ENCODE measurements at places on chromosomes 2 and 18.

DNA sequence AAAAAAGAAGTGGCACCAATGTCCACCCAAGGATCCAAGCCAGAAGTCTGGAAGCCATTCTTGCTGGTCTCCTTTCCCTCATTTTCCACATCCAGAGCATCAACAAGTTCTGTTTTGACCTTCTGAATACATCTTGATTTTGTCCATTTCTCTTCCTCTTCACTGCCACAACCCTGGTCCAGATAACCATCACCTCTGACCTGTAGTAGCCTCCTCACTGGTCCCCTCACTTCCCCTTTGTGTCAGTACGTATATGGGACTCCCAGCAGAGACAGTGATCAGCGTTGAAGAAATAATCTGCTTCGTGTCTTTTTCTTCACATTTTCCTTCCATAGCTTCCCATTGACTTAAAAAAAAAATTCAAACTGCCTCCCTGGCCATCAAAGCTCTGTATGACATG is 109.3 kb upstream of the SP5 start:
- no peak for DNase-seq

DNA sequence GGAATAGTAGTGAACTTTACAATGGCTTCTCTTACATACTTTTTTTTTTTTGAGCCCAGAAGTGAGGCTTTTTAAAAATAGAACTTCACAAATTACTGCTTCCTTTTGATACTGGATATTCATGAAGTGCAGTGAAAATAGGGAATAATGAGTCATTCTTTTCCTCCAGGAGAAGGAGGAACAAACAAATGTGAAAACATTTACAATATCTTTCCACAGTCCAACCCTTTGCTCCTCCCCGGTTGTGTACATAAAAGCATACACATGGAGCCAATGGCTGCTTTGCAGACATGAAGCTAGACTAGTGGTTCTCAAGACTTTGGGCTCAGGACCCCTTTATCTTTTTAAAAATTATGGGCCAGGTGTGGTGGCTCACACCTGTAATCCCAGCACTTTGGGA is 266.9 kb downstream of the GBX2 start:
- no peak for DNase-seq

GRCh38 chr18:14075196-14075595 is 57.0 kb downstream of the ZNF519 start:
- DNase-seq = no peak

DNA sequence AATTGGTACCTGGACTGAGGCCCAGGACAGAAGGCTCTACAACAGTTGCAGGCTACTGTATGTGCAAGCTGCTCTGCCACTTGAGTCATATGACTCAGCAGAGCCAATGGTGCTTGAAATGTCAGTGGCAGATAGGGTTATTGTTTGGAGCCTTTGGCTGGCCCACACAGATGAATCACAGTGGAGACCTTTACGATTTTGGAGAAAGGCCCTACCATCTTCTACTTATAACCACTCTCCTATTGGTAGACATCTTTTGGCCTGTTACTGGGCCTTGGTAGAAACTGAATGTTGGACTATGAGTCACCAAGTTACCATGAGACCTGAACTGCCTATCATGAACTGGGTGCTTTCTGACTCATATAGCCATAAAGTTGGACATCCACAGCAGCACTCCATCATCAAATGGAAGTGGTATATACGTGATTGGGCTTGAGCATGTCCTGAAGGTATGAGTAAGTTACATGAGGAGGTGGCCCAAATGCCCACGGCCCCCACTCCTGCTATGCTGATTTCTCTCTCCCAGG is 88.9 kb upstream of the NRXN1 start:
- DNase-seq = no peak

GRCh38 chr2:188050726-188051125 is 240.9 kb upstream of the GULP1 start:
- no peak for DNase-seq

DNA sequence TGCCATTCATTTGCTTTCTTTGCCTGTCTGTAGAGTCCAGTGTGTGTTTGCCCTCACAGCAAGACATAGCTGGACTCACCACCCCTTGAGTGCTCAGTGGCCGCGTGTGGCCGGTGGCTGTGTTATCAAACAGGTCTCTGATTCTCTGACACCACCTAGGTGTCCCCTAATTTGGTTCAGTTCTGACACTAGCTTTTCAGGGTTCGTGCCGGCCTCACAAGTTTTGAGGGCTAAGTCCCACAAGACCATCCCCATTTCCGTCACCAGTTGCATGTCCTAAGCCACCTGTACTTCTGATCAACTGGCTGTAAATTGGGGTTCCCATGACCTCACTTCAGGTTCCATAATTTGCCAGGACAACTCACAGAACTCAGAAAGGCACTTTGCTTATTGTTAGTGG is 23.5 kb downstream of the NCK2 start:
- no peak for DNase-seq

DNA sequence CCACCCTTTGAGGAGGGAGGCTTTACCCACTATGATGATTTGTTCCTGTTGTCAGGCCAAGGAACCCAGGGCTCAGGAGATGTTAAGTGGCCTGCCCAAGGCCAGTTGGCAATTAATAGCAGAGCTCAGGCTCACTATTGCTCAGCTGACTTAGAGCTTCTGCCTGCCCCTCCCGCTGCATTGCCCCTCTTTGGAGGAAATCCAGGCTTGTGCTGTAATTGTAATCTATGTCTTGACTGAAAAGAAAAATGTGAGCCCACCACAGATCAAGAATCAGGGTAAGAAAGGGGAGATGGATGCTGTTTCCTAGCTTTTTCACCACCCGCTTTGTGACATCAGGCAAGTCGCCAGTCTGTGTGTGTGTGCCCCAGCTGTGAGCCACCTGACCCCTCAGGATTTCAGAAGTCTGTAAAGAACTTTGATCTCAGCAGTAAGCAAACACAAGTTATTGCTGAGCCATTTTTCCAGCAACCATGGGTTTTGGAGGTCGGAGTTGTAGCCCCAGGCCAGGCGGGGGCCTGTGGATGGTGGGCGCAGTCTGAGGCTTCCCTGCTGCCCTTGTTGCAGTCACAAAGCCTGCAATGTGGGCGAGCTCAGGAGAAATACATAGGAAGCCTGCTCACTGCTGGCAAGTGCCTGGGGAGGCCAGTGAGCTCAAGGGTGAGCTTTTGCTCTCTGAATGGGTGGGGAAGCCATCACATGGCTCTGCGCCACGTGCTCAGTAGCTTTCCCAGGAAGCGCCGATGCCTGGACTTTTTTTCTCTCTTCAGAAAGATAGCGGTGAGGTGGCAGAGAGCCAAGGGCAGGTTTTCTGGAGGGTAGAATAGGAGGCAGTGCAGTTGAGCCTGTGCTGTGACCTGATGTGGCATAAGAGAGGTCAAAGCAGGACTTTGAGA is 6.1 kb downstream of the CABLES1 start:
- DNase-seq = peak; percentile 40

GRCh38 chr2:62152000-62152399 is 43.9 kb upstream of the B3GNT2 start:
- DNase-seq = no peak

- DNase-seq = no peak
Measured at GRCh38 chr2:167411367-167411766, 523.1 kb downstream of the XIRP2 start.

DNA sequence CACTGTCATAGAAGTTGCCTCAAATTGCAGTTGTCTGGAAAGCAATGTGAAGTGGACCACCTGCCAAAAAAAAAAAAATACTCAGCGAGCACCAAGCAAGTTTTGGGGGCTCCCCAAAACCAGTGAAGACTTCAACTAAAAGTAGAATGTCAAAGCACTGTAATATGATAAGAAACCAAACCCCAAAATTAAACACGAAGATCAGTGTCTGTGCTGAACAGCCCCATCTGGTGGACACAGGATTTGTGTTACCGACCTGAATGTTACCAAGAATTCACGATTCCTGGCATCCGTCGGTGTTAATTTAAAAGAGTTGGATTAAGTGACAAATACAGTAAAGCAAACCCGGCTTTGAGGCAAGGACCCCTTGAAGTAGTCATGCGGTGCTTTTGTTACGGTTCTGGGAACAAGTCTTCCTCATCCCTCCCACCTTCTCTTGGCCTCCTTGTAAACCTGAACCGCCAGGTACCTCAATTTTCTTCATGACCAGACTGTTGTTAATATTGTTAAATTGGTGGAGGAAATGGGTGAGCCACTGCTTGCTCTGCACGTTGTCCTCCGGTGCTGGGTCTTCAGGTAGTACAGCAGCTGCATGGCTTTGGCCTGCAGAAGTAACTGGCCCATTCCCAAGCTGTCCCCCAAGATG is 31.3 kb upstream of the SSB start:
- DNase-seq = no peak

GRCh38 chr2:11567631-11568031 is 33.8 kb downstream of the GREB1 start:
- no peak for DNase-seq

DNA sequence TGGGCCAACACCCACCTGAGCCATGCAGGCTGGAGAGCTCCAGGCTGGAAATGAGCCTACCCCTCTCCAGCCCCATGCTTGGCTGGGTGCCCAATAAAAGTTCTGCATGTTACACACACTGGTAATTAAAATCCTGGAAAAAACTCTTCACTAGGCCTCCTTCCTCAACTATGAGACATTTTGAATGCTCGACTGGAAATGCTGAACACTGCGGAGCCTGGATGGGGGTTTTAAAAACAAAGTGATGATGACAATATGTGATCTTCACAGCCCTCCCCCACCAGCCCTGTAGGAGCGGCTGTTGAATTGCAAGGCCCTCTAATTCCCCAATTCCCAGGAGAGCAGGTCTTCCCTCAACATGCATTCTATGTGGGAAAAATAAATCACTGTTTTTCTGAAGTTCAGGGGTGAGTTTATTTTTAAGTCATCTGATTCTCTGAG is 179.2 kb downstream of the TTC32 start:
- peak; percentile 89 for DNase-seq

DNA sequence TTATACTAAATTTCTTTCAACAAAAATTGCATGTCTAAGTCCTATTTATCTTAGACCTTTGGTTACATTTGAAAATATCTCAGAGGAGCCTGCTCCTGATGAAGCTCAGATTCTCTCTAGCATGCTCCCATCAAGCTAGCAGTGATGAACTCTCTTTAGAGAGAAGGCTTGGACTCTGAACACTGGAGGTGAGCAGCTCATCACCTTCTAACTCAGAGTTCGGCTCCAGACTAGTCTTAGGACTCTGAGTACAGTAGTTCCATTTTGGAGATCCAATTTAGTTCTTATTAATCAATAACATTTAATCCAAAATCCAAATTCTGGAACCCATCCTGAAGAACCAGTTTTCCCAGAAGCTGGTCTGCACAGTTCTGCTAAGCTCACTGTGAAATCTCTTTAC is 107.8 kb downstream of the CACNB4 start:
- no peak for DNase-seq

DNA sequence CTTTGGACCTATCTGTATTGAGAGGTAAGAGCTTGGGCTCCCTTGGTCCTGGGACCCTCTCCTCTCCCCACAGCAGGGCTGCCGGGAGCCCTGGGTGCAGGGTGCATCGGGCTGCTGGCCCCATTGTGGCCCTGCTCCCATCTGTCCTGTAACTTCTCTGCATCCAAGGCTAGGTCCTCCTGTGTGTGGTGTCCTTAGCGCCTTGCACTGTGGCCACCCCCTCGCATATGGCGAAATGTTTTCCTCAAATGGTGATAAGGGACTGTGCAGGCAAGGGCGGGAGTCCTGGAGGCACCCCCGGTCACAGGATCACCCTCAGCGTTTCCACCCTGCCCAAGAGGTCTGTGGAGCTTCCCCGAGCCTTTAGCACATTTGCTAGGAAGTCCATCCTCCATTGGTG is 208.2 kb downstream of the SH3RF3 start:
- DNase-seq = no peak

- no peak for DNase-seq
Measured at GRCh38 chr2:238691596-238692491, 156.0 kb upstream of the TWIST2 start.

DNA sequence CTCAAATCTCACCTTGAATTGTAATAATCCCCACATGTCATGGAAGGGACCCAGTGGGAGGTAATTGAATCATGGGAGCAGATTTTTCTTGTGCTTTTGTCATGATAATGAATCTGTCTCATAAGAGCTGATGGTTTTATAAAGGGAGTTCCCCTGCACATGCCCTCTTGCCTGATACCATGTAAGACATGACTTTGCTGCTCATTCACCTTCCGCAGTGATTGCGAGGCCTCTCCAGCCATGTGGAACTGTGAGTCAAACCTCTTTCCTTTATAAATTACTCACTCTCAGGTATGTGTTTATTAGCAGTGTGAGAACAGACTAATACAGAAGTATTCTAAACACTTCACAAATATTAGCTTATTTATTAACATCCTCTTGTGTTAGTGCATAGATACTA is 516.7 kb downstream of the LRRTM4 start:
- no peak for DNase-seq

GRCh38 chr2:74587664-74588277 is 33.3 kb downstream of the DOK1 start:
- no peak for DNase-seq

DNA sequence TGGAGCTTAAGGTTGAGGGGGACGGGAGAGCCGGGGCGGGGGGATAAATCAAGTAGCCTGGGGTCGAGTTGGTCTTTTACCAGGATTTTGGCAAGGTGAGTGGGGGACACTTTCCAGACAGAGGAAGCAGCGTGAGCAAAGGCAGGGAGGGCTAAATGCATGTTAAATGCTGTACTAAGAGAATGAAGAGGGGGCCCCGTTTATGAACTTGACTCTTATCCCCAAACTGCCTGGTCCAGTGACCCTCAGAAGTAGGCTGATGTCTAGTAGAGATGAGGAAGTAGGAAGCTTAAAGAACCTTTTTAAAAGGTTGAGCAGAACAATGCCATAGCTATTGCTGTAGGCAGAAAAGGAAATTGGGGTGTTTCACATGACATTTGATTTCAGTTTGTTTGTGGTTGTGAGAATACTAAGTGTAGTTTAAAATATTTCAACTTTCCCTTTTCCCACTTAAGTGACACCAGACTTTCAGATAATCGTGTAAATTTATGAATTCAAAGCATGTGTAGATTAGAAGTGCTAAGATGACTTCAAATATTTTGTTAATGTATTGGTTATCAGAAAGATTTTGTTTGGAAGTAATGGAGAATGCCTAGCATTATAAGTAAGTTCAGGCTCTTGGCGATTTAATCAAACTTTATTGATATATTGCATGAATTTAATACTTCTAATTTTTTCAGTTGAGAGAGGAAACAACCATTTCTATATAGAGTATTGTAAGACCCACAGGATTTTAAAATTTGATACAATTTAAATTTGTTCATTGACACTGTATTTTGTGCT is 1.8 kb downstream of the REL start:
- DNase-seq = no peak

DNA sequence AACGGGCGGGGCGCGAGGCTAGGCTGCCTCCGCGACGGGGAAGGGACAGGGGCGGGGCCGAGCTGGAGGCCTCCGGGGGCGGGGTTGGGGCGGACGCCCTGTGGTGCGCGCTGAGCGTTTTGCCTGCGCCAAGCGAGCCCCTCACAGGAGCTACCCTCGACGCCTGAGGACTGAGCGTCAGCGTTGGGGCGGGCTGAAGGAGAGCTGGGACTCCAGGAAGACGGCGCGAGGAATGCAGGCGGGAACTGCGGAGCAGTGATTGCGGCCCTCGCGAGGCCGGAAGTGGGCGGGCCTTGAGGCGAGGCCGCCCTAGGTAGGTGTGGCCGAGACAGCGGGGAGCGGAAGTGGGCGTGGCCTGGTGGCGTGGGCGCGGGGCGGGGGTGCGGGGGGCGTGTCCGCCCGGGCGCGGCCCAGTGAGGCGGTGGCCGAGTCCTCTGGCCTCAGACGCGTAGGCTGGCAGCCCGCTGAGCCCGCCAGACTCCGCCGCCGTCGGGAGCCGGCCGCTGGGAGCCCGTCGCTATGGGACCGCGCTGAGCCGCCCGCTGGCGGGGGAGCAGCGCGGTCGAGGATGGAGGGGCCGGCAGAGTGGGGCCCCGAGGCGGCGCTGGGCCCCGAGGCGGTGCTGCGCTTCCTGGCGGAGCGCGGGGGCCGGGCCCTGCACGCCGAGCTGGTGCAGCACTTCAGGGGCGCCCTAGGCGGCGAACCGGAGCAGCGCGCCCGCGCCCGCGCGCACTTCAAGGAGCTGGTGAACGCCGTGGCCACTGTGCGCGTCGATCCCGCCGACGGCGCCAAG is at the start of the genes SEPTIN10 and SOWAHC:
Gene SEPTIN10 (minus strand): TSS at position 45 of the 793 bp plus-strand sequence. CDS start 139 bp downstream, outside the sequence.
Gene SOWAHC (plus strand): TSS at position 443 of the 793 bp plus-strand sequence. CDS start 126 bp downstream, at position 569.
- DNase-seq = peak; percentile 96

Measured in brain pericyte (primary cell).